ENCODE measurements at places on chromosomes 3 and 15. TPM values are rescaled to one million over a fixed set of nuclear protein-coding genes. Genes with fewer than 3 reads are reported as not detected.

Gene RAD18
- 51.7 TPM for total RNA-seq

Gene TMEM108
- total RNA-seq = not detected

Gene SATB1
- total RNA-seq = 962 TPM

Gene NPAP1
- total RNA-seq = not detected

Gene TAGLN3
- 0.51 TPM for total RNA-seq

Gene ATP13A5
- total RNA-seq = not detected

Gene WDR93
- total RNA-seq = 0.19 TPM

Gene NR2F2
- total RNA-seq = not detected

Gene AADACL2
- total RNA-seq = not detected

Gene RTP3
- not detected for total RNA-seq

Gene PIF1
- total RNA-seq = 33.3 TPM

Gene RLBP1
- total RNA-seq = not detected

Gene BCHE
- total RNA-seq = not detected

Gene REC114
- total RNA-seq = not detected

Gene ST3GAL6
- total RNA-seq = 0.07 TPM

Gene ANKRD63
- not detected for total RNA-seq

Gene XRN1
- 79.3 TPM for total RNA-seq

Gene SOX2
- total RNA-seq = not detected

Gene CNTN3
- not detected for total RNA-seq

Gene CDC25A
- total RNA-seq = 27.8 TPM

Gene TEX55
- total RNA-seq = not detected

Data from activated T-cell treated with anti-CD3 and anti-CD28 coated beads, Interleukin-2, amount 50 U/mL, for 72 hours (primary cell).